HS-27A (cell line): ENCODE measurements at places on chromosomes 5 and 9.

DNA sequence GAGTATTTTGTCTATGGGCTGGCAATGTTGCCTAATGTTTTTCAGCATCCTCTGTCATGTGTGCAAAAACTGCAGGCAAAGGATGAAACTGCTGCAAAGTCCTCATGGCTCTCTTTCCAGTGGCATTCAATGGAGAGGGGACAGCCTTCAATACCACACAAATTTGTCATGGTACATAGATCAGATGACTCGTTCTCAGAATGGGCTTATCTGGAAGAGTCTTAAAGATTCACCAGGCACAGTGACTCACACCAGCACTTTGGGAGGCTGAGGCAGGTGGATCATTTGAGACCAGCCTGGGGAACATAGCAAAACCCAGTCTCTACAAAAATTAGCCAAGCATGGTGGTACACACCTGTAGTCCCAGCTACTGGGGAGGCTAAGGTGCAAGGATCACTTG lies 5.3 kb downstream of the CDKN2AIPNL start:
- no peak for DNase-seq

- no peak for DNase-seq
Measured at GRCh38 chr9:93346231-93347112, 105.0 kb upstream of the FAM120A start.

- DNase-seq = no peak
Measured at GRCh38 chr9:28976684-28977083, 1403.4 kb upstream of the C9orf72 start.

- no peak for DNase-seq
Measured at GRCh38 chr5:79568632-79569190, 43.5 kb upstream of the TENT2 start.
